ENCODE measurements at places on chromosomes 3 and 15. TPM values are rescaled to one million over a fixed set of nuclear protein-coding genes. Genes with fewer than 3 reads are reported as not detected.

The A4GNT gene
- 0.34 TPM for total RNA-seq

The PTH1R gene
- total RNA-seq, result 63.0 TPM

GRCh38 chr15:77120576-77120975 lies 49.7 kb upstream of the TSPAN3 start:
- DNase-seq, result no peak

- DNase-seq, result no peak
Observed at GRCh38 chr3:5016211-5017161, 37.2 kb downstream of the BHLHE40 start.

The POPDC2 gene
- 1.4 TPM for total RNA-seq

The SNRPN gene
- 106 TPM for total RNA-seq

- no peak for DNase-seq
Observed at GRCh38 chr15:20356911-20357480, 184.6 kb downstream of the GOLGA6L6 start.

The MESP2 gene
- total RNA-seq, result not detected

The PXK gene
- total RNA-seq, result 12.4 TPM

DNA sequence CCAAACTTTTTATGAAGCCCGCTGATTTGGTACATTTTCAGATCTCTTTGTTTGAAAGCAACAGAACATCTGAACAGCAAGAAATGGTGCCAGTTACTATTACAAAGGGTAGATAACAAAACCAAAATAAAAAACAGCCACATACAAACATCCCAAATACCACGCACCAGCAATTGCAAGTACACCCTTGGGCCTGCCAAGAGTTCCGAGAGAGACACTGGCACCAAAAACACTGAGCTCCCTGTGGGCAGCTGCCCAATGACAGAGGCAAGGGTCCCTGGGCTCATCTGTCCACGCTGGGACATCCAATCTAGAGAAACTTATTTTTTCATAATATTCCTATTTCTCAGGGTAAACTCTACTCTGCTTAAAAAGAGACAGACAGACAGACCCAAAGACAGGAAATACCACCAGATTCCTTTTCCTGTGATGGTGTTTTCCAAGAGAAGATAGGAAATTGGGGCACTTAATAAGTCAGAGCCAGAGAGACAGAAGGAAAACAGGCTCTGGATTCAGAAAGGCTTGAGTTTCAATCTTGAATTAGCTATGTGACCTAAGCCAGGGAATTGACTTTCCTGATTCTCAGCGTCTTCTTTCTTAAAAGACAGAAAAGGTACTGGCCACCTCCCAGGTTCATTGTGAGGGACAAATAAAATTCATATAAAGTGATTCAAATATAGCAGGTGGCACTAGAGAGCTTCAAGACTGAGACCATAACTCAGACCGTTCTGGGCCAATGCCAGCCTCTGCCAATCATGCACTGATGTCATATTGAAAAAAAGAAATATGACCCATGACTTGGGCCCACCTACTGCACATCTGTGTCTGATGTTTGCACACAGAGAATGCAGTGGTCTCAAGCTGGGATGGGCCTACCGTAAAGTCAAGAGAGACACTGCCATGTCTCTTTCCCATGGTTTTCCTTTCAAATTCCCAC lies 61.3 kb downstream of the FOXP1 start:
- no peak for DNase-seq

- no peak for DNase-seq
Observed at GRCh38 chr15:97654481-97655076, 305.9 kb upstream of the ARRDC4 start.

DNA sequence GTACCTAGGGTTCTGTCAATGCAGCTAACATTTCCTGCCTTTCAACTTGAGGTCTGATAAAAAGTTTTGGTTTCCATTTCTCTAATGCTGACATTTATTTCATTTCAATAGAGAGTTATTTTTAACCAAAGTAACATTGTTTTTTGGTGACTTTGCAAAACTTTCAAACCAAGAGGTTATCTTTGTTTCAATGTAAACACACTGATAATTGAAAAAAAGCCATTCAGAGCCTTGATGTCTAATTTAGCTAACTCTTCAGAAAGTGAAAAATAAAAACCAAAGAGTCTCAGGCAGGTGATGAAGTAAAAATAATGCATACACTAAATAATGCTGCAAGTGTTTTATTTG lies 9.6 kb upstream of the TIPARP start:
- DNase-seq, result no peak

The ZNF774 gene
- 5.5 TPM for total RNA-seq

- no peak for DNase-seq
Observed at GRCh38 chr3:143951351-143951971, 20.2 kb upstream of the DIPK2A start.

GRCh38 chr15:93986400-93986984 lies 244.9 kb upstream of the MCTP2 start:
- no peak for DNase-seq

The CKMT1B gene
- total RNA-seq, result 73.2 TPM

DNA sequence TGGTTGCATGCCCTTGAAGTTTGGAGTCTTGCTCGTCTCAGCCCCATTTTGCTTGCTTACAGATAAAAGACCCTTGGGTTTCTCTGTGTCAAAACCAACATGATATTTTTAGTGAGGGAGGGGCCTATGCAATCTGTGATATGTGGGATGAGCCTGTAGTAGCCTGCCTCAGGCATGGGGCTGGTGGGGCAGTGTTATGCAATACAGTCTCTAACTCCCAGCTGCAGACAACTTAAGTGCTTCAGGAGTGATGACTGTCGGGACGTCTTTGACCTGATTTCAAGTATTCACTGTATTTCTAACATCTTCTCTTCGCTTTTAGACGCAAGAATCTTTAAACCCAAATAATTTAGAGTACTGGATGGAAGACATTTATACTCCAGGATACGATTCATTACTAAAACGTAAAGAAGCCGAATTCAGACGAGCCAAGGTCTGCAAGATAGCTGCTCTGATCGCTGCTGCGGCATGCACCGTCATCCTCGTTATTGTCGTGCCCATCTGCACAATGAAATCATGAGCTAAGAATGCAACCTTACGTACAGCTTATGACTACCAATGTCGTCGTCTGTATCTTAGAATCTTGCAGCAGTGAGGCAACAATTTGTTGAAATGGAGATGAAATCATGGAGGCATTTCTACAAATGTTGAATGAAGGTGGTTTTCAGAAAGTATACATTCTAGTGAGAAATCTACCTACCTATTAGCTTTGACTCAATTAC lies 35.9 kb downstream of the MINAR1 start:
- DNase-seq, result no peak

DNA sequence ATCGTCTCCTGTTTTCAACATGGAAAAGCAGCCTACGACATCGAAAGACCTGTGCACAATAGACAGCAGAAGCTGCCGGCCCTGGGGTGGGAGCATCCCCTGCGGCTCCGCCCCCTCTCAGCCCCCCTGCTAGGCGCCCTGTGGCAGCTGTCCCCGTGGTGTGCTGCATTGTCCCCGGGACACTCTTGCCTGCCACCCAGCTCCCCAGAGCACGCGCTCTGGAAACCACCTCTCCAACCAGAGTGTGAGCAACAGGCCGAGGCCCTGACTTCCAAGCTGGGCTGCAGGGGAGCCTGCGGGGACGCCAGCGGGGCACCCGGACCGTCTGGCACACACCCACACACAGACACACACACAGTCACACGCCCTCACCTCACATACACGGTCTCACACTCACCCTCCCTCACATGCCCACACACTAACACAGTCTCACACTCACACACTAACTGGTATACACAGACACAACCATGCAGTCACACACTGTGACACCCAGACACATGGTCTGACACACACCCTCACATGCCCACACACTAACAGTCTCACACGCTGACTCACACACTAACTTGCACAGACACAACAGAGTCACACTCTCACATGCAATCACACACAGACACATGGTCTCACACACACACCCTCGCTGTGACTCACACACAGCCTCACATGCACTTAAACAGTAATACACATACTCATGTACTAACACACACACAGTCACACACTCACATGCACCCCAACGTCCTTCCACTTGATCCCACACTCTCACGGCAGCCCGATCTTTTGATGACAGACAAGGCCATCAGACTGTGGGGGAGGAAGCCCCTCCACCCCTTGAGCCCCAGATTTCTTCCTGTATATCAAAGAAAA lies 94.7 kb downstream of the OCA2 start:
- peak; percentile 57 for DNase-seq

GRCh38 chr15:32659340-32660155 lies 18.0 kb downstream of the SCG5 start:
- DNase-seq, result no peak

Data from type B pancreatic cell (in vitro differentiated cells).